ENCODE measurements at places on chromosomes 11 and 22.

DNA sequence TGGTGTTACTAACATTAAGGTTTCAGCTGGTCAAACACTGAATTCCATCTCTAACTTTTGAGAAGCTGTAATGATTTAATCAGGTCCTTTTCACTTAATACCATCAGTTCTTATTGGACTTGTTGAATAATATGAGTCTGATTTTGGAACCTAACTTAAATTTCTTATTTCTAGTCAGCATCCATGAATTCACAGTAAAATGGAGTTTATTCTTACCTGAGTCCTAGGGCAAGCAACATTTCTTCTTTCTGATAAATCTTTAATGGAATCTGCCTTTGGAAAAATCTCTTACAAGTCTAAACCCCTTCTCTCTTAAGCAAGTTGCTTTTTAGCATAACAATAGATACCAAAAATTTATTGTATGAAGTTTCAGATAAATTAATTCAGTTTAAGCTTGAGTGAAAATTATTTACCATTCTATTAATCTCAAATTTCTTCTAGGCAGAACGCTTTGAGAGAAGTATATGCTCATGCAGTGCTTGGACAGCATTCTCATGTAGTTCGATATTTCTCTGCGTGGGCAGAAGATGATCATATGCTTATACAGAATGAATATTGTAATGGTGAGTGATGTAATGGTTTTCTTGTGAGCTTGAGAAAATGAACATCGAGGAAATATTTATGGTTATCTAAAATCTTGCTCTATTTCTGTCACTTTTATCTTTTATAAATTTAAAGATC, 3.4 kb downstream of the WEE1 start:
- no peak for DNase-seq

GRCh38 chr11:105548359-105548758, 61.5 kb upstream of the GRIA4 start:
- no peak for DNase-seq

DNA sequence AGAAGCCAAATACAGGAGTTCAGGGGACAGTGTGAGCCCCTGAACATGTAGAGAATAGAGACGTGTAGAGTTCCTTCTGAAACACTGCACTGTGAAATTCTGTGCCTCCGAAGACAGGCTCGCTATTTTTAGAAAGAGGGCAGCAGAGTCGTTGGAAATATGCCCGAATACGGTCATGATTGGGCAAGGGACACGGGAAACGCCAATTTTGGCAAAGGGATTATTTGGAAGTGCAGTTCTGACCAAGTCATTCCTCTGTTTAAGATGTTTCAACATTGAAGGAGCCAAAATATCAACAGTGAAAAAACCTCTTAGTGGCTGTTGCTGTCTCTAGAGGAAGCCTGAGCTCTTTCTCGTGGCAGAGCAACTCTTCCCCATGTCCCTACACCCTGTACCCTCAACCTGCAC, 9.5 kb upstream of the CBX6 start:
- no peak for DNase-seq

DNA sequence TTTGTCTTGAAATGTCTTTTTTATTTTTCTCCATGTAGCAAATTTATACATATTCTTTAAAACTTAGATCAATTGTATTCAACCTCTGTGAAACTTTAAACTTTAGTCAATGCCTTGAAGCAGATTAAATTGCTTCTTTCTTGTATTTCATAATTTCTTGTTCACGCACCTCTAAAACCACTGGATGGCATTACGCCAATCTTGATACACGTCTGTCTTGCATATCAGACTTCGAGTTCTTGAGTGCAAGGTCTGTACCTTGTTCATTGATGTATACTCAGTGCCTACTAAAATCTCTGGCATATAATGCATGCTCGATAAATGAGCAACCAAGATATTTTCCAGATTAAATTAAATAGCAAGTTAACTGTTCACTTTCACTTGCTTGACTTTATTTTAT, 236.8 kb downstream of the CASP12 start:
- DNase-seq = no peak

DNA sequence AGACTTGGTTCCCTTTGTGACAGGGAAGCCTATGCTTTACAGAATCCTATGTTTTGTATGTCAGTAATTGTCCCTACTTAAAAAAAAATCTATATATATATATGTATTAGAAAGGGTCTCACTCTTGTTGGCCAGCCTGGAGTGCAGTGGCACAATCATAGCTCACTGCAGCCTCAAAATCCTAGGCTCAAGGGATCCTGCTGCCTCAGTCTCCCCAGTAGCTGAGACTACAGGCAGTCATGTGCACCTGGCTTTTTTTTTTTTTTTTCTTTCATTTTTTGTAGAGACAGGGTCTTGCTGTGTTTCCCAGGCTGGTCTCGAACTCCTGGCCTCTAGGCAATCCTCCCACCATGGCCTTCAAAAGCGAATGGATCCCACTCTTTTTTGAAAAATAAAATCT, 2.1 kb upstream of the NEAT1 start:
- DNase-seq = no peak

DNA sequence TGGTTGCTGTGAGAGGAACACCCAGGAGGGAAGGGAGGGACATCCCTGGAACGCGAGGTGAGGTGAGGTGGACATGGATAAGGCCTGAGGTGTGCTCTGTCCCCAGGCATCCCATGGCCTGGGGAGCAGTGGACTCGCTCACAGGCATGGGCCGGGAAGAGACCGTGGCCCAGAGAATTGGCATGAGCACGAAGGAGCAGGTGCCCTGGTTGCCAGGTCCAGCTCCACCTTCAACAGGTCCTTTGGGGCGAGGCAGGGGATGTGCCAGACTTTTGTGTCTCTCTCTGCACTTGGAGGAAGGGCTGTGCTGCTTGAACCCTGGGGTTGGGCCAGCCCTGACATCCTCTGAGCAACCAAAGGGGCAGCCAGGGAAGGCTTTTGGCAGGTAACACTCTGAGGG, 21.5 kb downstream of the MUC6 start:
- DNase-seq = no peak

DNA sequence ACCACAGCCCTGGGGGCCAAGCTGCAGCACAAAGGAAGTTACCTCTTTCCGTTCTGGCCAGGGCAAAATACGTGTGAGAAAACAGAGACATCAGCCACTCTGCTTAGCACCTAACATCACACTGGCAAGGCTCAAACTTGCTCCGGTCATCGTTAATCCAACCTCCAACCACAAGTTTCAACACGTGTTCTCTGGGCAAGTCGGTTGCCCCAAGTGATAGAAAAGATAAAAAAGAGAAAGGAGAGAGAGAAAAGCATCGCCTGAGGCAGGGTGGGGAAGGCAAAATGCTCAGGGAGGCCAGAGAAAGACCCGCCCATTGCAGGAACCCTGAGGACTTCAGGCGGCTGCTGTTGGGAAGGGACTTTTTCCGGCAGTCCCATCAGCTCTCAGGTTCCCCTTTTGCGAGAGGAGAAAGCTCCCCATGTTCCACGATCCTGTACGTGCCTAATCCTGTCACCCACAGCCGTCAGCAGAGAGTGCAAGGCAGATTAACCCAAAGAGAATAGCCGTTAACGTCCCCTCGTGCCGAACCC, 18.5 kb upstream of the B4GALNT4 start:
- DNase-seq = no peak

DNA sequence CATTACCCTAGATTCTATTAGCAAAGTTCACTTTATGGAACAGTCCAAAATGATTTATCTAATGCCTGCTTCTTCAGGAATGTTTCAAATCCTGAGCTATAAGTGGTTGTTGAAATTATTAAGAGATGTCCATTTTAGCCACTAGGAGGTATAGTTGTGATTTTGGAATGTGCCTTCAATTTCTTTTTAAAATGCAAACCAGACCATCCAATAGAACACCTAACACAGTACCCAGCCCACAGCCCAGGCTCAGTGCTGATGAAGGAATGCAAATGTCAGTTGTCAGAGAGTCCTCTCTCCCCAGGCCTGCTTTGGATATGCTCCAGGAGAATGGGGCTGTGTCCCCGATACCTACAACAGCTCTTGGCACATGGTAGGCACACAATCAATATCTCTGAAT, 85.8 kb upstream of the E2F8 start:
- no peak for DNase-seq

GRCh38 chr11:30322191-30322590, 713 bp upstream of the ARL14EP start:
- no peak for DNase-seq

GRCh38 chr11:17986007-17986710, 26.7 kb downstream of the SERGEF start:
- DNase-seq = no peak

DNA sequence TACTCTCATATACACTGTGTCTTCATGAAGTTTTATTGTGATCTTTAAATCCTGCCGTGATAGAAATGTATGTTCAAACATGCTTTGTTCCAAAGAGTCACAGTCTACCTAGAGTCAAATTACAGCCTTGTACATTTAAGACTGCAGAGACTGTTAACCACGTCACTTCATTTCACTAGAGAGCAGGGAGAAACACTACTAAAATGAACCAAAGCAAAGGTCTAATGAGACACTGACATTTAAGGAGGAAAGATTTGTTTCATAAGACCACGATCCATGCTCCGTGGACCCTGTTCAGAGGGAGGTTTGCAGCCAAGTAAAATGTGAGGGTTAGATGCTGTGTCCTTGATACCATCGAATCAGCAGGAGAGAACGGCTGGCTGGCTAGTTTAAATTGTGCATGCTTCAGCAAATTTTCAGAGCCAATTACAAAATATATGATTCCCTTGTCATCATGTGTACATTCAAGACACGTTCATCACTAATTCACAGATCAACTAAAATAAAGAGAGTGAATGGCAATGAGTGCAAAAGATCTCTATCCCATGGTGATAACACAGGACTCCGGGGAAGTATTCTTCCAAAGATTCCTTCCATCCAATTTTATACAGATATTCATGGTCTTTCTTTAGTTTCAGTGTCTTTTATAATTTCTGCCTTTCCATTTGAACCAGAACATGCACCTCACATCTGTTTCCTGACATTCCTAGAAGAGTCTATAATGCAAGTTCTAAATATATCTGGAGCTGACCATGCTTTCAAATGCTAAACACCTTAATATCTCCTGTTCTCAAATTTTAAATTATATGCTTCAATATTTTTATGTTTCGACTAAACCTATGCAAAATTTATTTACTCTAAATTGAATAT, 960.9 kb upstream of the FAT3 start:
- DNase-seq = no peak

- no peak for DNase-seq
Observed at GRCh38 chr11:45906096-45906682, 882 bp downstream of the FREY1 start.

DNA sequence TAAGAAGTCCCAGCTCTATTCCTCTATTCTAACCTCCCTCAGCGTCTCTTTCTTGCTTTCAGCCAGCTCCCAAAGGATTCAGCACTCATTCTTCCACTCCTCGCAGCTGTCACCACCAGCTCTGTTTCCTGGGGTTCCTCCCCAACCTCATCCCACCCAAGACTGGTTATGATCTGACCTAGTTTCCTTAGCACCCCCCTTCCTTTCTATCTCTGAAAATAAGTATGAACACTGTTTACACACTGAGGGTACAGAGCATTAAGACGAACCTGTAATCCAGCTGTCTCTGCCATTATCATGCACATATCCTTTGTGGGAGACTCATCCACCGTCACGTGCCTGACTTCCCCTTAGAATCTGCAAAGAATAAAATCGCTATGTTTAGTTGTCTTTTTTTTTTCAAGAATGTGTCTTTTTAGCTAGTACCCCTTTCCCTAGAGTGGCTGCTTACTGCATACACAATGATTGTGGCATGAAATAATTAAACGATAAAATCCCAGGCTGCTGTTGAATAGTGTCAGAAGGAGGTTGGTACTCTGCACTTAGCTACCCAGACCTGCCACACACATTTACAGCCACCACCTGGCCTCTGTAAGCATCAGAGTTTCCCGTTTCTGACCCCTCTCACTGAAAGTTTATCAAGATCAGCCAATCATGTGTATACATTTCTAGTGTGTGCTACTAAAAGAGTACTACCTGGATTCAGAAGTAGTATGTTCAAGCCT, 26.9 kb upstream of the CSTF3 start:
- DNase-seq = no peak

Measured in activated CD8-positive, alpha-beta memory T cell treated with anti-CD3 and anti-CD28 coated beads for 1 hour (primary cell).